ENCODE measurements at places on chromosomes 3 and 15.

GRCh38 chr15:69724333-69724732 lies 271.7 kb downstream of the RPLP1 start:
- DNase-seq, result peak; percentile 84

GRCh38 chr3:140794507-140794906 lies 116.6 kb downstream of the TRIM42 start:
- DNase-seq, result no peak

- peak; percentile 63 for DNase-seq
Measured at GRCh38 chr3:8529738-8530525, 28.3 kb downstream of the LMCD1 start.

GRCh38 chr15:70128414-70129140 lies 30.9 kb upstream of the TLE3 start:
- no peak for DNase-seq

DNA sequence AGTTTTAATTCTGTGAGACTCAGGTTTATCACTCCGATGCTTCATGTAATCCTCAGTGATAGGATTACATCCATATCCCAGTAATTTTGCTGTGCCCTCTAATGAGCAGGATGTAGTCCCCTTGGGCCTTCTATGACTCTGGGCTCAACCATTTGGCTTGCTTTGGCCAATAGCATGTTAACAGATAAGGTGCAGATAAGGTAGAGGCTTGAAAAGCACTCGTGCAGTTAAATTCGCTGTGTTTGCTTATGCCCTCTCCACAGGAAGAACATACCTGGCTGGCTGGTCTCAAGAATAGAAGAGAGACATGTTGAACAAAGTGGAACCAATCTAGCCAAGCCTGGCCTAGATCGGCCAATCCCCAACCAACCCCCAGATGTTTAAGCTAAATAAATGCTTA lies 20.1 kb downstream of the CCDC13 start:
- no peak for DNase-seq

DNA sequence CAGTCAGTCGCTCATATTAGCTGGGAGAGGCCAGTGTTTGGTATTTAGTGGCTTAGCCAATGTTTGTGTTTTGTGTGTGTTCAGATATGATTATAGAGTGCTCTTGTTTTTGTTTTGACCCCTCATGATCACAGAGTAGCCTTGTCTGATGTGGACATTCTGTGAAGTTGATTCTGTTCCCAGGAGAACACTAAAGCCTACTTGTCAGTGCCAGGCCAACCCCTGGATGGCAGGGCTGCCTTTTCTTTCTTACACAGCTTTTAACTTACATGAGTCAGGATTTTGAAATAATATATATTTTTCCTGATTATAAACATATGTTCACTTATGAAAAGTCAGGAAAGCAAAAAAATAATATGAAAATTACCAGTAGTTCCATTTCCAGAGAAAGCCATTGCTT lies 11.9 kb downstream of the CFAP161 start:
- no peak for DNase-seq

DNA sequence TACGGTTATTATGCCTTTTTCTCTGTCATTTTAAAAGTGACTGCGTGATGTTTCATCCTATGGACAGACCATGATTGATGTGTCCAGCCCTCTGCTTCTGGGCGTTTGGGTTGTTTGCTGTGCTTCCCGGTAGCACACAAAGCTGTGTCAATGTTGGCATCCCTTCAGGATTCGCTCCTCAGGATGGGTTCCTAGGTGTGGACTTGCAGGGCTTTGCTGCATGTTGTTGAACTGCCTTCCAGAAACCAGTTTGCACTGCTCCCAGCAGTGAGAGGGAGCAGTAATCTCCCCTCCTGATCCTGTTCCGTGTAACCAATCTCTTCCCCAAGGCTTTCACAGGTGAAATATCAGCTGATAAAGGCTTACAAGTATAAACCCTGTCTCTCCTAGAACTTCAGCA lies 787 bp downstream of the TRPM1 start:
- DNase-seq, result no peak

GRCh38 chr3:66836363-66837152 lies 161.5 kb upstream of the KBTBD8 start:
- no peak for DNase-seq

- DNase-seq, result no peak
Measured at GRCh38 chr3:182808041-182808770, 14.9 kb downstream of the ATP11B start.

- no peak for DNase-seq
Measured at GRCh38 chr15:69854521-69855181, 243.1 kb downstream of the TLE3 start.

DNA sequence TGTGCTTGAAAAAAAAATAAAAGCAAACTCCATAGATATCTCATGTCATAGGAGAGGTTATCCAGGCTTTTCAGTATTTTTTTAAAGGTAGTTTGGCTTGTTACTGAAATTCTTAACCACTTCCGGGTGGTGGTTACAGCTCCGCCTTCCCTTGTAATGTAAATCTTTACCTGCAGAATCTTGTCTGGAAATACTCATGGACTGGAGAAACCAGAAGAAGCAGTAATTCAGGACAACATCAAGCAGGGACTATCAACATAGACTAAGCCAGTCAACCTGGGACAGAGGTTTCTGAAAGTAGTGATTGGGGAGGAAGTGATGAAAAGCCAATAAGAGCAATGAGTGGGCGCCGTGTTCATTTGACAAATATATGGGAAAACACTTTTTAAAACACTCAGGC lies 78.9 kb upstream of the SKOR1 start:
- DNase-seq, result no peak

DNA sequence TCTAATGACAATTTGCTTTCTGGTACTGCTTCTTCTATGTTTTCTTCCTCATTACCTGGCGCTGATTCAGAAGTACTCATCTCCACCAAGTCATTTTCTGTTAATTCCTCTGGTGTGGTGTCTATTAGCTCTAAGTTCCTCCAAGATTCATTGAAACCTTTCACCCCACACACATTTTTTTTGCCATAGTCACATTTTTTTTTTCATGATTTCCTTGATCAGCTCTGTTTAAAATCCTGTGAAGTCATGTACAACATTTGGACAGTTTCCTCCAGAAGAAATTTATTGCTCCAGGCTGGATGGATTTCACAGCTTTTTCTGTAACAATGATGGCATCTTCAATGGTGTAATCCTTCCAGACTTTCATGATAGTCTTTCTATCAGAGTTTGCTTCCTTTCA lies 243.2 kb upstream of the VEPH1 start:
- no peak for DNase-seq

GRCh38 chr3:56795097-56795828 lies 6.5 kb downstream of the ARHGEF3 start:
- DNase-seq, result no peak

DNA sequence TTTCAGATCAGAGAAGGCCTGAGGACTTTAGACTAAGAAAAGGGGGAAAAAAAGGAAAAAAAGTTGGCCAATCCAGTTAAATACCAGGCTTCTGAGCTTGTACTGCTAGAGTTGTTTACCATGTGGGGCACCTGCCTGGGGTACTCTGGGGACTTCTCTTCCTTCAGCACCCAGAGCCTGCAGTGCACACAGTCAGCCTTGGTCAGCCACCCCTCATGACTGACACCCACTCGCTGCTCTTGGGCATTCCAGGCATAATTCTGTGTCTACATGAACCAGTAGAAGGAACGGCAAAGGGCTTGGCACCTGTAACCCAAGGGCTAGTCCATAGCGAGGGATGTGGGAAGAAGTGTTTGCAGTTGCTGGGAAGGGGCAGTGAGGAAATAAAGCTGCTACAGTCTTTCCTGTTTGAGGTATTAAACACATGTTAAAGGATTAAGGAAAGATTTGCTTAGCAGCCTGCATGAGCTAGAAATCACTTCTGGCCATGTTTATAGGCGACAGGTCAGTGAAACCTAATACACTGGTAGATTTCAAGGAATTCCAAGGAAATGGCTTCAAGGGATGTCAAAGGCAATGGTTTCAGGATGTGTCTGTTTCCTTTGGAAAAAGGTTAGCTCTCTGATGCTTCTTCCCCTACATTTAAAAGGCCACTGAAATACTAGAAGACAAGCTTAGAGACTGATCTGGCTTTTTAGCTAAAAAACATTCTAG lies 232.5 kb downstream of the CHST2 start:
- no peak for DNase-seq

DNA sequence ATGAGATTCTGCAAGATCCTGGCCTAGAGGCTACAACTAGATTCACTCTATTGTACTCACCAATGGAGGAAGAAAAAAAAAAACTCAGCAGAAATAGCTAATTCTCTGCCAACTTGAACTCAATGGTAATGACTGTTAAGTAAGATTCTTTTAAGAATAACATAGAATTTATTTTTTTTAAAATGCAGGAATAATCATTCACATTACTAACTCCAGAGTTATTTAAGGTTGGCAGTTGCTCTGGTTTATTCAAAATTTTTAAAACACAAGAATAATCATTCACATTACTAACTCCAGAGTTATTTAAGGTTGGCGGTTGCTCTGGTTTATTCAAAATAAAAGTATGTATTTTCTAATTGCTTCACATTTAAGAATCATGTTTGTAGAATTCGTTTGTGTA lies 1071.9 kb downstream of the IGSF11 start:
- DNase-seq, result no peak

- DNase-seq, result no peak
Measured at GRCh38 chr3:170485294-170485693, 66.6 kb downstream of the CLDN11 start.

DNA sequence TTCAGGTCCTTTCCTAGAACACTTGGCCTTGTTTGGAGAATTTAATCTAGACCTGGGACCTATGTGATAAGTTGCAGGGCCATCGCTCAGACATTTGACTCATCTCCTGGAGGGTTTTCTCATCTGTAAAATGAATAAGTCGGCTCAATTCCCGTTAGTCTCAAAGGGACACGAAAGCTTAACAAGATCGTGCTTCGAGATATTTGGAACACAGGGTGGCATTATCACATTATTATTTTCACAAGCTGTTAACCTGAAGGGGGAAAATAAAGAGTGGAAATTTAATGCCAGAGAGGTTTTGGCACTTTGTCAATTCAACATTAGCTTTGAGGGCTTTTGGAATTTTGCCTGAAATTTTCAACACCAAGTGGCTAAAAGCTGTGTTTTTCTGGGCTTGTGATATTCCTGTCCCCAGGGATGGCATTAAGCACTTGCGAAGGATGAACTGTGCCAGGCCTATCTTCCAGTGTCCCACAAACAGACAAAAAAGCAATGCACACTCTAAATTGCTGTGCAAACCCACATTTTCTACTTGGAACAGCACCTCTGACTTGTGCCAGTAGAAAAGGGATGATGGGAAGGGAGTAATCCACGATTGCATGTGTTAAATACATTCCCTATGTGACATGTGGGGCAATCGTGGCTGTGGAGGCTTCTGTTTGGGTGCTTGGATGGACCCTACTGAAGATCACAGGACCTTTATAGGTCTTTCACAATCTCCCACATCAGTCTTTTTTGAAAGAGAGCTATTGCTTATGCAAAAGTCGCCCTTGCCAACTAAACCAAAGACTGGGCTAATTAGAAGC lies 478.7 kb downstream of the MFSD1 start:
- no peak for DNase-seq
